ENCODE measurements at places on chromosomes 7 and 10.
A peak's percentile ranks its signal among the peaks of the same experiment; 100 is the strongest.

- DNase-seq: peak; percentile 41
Observed at GRCh38 chr10:128078136-128078969, 47.9 kb downstream of the MKI67 start.

DNA sequence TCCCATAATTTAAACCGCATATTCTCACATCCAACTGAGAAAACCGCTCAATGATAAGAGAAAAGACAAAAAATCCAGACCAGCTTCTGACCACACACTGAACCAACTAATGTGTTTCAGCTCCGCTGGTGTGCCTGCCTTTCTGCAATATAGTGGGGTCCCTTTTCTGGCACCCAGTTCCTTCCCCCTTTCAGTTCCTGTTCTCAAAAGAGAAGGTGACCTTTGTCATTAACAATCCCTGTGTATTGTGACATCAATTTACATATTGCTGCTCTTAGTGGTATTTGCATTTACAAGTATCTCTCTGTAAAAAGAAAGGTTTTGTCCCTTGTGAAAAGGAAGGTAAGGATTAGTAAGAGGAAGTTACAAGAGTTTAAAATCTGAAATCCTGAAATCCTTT lies 1.4 kb downstream of the PPP1R17 start:
- DNase-seq: no peak

DNA sequence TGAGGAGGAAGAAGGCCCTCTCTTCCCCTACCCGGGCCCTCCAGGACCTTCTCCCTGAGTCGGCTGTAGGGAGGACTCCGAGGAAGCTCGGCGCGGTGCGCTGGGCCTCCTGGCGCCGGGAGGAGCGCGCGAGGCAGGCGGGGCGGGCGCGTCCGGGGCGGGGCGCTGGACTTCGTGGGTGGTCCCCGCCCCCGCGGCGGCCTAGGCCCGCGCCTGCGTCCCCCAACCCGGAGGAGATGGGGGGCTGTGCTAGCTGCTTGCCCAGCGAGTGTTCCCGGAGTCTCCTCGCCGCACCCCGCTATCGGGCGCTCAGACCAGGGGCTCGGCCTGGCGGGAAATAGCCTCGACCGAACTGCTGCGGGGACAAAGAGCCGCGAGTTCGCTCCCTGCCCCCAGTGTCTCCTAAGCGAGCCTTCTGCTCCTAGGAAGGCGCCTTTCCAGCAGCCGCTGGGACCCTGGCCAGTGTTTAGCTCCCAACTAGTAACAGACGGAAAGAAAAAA lies 19.2 kb upstream of the SMO start:
- DNase-seq: no peak

DNA sequence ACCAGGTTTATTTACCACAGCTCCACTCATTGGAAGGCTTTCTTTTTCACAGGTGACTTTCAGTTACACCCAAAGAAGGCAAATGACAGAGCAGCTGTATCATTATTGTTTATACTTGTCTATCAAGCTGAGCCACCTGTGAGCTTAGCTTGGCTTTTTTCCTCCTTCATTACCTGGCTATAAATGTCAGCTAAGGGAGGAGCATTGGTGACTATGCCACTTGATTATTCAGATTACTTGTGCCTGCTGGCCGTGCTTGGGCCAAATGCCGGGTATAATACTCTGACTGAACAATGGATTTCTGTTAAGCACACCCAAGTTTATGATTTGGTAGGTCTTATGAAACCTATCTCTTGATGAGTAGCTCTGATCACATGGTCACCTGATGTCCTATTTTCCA lies 9.9 kb upstream of the GNAT3 start:
- no peak for DNase-seq

- DNase-seq: peak; percentile 78
Observed at GRCh38 chr10:3783316-3783681, 1.7 kb downstream of the KLF6 start.

DNA sequence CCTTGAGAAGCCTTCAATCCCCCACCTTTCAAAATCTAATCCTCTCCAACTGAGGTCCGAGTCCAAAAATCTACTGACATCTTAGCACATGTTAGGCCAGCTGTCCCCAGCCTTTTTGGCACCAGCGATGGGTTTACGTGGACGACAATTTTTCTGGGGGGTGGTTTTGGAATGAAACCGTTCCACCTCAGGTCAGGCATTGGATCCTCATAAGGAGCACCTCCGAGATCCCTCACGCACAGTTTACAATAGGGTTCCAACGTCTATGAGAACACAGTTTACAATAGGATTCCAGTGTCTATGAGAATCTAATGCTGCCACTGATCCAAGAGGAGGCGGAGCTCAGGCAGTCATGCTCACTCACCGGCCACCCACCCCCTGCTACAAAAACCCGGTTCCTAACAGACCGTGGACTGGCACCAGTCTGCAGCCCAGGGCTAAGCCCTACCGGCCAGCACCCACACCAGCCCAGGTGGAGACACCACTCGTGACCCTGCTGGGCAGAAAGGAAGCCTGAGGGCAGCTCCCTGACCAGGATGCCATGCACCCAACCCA lies 107.6 kb downstream of the DIP2C start:
- no peak for DNase-seq

DNA sequence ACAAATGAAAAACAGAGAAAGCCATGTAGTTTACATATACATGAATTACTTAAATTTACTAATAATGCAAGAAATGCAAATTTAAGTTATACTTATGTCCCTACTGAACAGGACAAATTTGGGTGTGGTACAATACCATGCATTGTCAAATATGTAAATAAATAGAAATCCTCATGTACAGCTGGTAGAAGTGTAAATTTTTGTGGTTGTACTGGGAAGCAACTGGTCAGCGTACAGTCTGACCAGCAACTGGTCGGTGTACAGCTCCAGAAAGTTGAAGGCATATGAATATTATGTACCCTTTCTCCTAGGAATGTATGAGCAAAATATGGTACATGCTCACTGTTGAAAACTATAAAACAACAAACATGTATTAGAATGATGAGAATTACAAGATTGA lies 93.9 kb upstream of the TMEM106B start:
- DNase-seq: no peak

GRCh38 chr7:85061456-85061855 lies 125.4 kb downstream of the SEMA3D start:
- no peak for DNase-seq

DNA sequence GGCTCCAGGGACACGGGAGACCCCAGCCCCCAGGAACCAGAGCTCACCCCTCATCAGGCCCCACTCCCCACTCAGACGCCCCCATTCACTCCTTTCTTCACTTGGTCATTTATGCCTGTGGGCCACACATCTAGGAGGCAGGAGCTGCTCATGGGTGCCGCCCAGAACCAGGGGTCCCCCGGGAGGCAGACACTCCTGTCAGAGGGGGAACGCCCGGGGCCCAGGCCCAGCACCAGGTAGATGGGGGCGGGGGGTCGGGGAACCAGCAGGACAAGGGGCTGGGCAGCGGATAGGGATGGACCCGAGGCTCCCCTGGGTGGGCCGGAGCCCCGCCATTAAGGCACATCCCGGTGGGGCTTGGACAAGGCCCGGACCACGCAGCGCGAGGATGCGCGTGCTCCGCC lies 11.8 kb downstream of the CALY start:
- no peak for DNase-seq

- DNase-seq: no peak
Observed at GRCh38 chr7:28075674-28076358, 104.8 kb downstream of the JAZF1 start.

- DNase-seq: no peak
Observed at GRCh38 chr7:27689150-27689549, 26.5 kb upstream of the HIBADH start.

- no peak for DNase-seq
Observed at GRCh38 chr7:73908123-73908611, 47.2 kb downstream of the TMEM270 start.

GRCh38 chr7:7921830-7922229 lies 46.8 kb upstream of the GLCCI1 start:
- no peak for DNase-seq

GRCh38 chr7:99422186-99422585 lies 13.4 kb downstream of the BUD31 start:
- DNase-seq: no peak

DNA sequence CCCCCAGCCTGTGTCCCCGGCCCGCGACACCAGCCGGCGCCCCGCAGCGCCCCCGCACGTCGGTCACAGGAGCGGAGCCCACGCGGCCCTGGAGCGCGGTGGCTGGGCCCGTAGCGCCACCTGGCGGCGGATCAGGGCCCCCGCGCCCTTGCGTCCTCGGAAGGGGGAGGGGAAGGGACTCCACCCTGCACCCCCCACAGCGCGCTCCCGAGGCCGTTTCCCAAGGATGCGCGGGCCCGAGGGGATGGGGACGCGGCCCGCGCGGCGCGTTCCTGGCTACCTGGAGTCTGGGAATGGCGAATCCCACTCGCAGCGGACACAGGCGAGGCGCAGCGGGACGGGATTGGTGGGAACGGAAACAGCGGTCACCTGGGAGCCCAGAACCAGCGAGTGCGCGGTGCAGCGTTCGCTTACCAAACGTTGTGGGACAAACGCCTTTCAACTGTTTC lies 23.8 kb upstream of the MKI67 start:
- peak; percentile 61 for DNase-seq

- no peak for DNase-seq
Observed at GRCh38 chr7:101747879-101748345, 69.5 kb upstream of the CUX1 start.

DNA sequence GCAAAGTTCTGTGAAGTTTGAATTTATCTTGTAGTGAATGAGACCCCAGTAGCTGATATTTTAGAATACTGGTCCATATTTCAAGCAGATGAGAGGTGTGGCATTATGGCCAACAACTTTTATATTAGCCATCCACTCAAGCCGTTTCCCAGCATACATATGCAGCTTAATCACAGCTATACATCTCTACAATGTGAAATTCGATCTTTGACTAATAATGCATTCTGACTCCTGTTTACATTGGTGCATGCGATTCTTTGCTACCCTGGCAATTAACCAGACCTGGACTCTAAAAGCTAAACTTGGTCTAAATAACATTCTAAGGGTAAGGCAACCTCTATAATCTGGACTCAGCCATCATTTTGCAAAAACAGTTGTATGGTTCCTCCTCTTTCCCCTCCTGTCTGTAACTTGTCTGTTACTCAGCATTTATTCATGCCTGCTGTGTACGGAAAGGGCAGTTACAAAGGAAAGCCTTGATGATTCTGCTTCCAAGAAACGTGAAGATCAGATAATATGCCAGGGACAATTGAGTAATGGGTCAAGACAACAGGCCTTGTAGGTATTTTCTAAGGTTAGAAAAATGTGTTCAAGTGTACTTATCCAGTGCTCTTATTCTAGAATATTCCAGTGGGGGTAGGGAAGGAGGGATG lies 50.6 kb downstream of the PNLIPRP2 start:
- no peak for DNase-seq

DNA sequence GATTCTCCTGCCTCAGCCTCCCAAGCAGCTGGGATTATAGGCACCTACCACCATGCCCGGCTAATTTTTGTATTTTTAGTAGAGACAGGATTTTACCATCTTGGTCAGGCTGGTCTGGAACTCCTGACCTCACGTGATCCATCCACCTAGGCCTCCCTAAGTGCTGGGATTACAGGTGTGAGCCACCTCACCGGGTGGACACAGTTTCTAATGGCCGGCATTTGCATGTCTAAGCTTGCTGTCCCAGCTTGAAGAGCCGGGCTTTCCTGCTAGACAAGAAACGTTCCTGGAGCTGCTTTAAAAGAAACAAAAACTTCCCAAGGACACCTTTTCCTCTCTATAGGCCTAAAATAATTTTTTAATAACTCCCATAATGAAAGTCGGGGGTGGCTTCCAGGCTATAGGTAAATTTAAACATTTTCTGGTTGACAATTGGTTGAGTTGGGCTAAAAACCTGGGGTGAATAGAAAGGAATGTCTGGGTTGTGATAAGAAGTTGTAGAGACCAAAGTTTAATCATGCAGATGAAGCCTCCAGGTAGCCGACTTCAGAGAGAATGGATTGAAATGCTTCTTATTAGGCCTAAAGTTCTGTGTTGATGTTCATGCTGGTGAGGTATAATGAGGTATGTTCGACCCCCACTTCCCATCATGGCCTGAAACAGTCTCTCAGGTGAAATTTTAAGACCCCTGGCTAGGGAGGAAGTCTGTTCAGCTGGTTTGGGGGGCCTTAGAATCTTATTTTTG lies 8.8 kb downstream of the ACADSB start:
- no peak for DNase-seq

- DNase-seq: no peak
Observed at GRCh38 chr7:31549611-31550010, 35.7 kb downstream of the ITPRID1 start.

GRCh38 chr7:19464241-19464640 lies 244.6 kb downstream of the POLR1F start:
- DNase-seq: no peak

DNA sequence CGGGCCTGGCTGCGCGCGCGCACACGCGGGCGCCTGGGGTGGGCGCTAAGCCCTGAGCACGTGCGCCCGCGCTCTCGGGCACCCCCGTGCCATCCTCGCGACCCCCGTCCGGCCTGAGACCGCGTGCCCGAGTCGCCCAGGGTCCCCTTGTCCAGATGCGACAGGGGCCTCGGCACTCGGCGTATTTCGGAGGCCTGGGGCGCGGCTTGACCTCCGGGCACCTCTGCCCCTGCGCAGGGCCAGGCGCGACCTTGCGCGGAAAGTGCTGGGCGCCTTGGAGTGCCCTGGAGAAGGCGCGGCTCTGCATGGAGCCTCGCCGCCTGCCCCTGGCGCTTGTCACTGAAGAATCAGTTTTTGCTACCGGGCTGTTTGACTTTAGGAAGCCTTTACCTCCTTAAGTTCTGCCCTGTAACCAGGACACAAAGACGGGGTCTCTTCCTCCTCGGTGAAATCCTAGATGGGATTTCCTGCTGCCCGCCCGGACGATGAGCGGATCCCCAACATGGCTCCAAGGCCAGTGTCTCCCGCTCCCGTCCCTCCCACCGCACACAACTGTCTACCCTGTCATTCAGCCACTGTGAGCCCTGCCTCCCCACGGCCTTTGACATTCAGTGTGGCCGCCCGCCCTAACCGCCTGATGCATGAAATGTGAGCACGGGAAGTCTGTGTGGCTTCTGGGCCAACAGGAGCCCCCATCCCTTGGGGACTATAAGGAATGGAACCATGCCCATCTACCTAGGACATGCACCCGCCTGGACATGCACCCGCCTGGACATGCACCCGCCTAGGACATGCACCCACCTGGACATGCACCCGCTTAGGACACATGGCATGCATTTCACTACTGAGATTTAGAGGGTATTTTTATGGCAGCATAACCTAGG lies 1.1 kb upstream of the STK32C start:
- no peak for DNase-seq

- no peak for DNase-seq
Observed at GRCh38 chr7:8284606-8285005, 22.6 kb upstream of the ICA1 start.

All from activated CD4-positive, alpha-beta T cell treated with anti-CD3 and anti-CD28 coated beads, Interleukin-2, amount 50 U/mL, for 24 hours (primary cell).